ENCODE measurements at places on chromosomes 12 and 14.

GRCh38 chr14:33010495-33010894 is 71.8 kb downstream of the NPAS3 start:
- DNase-seq = no peak

DNA sequence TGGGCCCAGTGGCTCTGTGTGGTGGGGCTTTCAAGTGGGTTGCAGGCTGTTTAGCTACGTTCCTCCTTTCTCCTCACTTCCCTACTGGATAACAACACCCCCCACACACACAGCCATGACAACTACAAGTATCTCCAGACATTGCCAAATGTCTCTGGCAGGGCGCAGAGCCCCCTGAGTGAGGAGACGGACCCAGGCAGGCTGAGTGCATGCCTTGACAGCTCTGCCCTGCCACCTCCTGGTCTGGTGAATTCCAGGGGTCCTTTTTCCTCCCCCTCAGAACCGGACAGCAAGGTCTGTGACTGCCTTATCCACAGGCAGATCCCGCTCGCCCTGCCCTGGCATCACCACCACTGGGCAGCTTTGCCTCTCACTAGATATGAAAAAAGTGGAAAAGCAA is 276.5 kb downstream of the TMEM132C start:
- DNase-seq = no peak

GRCh38 chr12:72535212-72535990 is 263.2 kb downstream of the TRHDE start:
- no peak for DNase-seq

- DNase-seq = peak; percentile 54
Measured at GRCh38 chr14:22822571-22823098, 7.1 kb upstream of the MRPL52 start.

- no peak for DNase-seq
Measured at GRCh38 chr12:65658360-65658759, 165.9 kb upstream of the HMGA2 start.

All from retinal pigment epithelial cell (primary cell).